ENCODE measurements at places on chromosomes 13 and 19.

- no peak for DNase-seq
Observed at GRCh38 chr13:57631596-57632275, at the start of gene PCDH17. Gene PCDH17, plus strand, starts transcription at chr13:57631744. Its CDS starts 803 bp downstream, at chr13:57632547.

DNA sequence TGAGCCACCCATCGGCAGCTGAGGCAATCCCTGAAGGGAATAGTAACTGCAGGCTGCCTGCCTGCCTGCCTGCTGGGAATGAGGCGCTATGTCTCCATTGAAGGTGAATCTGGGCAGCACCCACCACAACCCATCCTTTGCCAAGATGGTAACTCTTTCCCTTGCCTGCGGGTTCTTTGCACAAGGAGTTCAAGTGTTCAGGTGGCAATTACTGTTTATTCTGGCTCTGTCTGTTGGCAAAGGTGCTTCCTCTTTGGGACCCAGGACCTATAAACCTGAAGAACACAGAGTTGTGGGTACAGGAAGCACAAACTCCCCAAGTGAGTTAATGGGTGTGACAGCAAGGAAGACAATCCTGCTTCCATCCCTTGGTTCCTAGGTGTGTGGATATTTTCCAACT is 448.1 kb upstream of the ZNF507 start:
- DNase-seq, result no peak

DNA sequence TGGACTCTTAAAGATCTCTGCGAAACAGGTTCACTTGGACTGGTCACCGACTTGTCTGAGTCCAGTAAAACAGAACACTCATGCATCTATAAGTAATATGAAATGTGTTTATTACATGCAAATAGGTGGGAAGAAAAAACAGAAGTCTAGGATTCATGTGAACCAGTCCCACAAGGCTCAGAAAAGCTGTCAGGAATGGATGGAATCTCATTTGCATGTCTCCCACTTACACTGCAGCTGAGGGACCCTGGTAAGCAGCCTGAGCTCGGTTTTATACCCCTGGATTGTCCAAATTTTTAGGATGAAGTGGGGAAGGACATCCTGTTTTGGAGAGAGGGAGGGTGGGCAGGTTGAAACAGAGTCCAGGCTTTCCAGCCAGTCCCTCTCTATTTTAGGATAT is 1545.1 kb upstream of the PCDH20 start:
- DNase-seq, result no peak

DNA sequence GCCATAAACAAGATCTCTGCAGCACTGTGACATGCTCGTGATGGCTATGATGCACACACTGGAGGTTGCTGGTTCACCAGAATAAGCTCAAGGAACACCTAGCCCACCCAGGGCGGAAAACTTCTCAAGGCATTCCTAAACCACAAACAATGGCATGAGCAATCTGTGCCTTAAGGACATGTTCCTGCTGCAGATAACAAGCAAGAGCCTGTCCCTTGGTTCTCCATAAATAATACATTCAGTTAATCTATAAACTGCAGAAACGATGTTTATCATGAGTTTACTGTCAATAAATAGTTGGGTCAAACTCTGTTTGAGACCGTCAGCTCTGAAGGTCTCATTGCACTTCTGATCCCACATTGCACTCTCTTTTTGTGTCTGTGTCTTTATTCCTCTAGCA is 18.6 kb upstream of the ZNF266 start:
- DNase-seq, result no peak
